ENCODE measurements at places on chromosomes 1 and 21. TPM values are rescaled to one million over a fixed set of nuclear protein-coding genes. Genes with fewer than 3 reads are reported as not detected.

The ETV3L gene
- total RNA-seq, result not detected

The EPHA8 gene
- total RNA-seq, result 0.46 TPM

The DPYD gene
- total RNA-seq, result 6.9 TPM

The CEP350 gene
- 41.3 TPM for total RNA-seq

The LIPI gene
- total RNA-seq, result not detected

The OR2T29 gene
- not detected for total RNA-seq

The ZNF436 gene
- 24.8 TPM for total RNA-seq

All from type B pancreatic cell (in vitro differentiated cells).